ENCODE measurements at places on chromosomes 12 and 14.

- no peak for DNase-seq
Observed at GRCh38 chr14:25090256-25090655, 40.3 kb upstream of the STXBP6 start.

DNA sequence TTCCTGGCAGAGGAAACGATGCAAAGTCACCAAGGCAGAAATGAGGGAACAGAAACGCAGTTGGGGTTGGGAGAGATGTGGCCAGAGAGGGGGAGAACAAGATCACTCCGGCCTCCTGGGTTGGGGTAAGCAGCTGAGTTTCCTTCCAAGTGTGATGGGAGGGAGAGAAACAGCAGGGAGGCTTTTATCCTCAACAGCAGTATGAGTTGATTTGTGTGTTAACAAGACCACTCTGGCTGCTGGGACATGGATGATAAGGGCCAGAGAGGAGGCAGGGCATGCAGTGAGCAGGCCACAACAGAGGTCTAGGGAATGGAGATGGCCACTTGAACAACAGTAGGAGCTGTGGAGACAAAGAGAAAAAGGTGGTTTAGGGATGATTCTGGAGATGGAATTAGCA is 66.8 kb downstream of the GLRX5 start:
- no peak for DNase-seq

GRCh38 chr14:89041257-89041582 is 216.8 kb downstream of the TTC8 start:
- DNase-seq = no peak

DNA sequence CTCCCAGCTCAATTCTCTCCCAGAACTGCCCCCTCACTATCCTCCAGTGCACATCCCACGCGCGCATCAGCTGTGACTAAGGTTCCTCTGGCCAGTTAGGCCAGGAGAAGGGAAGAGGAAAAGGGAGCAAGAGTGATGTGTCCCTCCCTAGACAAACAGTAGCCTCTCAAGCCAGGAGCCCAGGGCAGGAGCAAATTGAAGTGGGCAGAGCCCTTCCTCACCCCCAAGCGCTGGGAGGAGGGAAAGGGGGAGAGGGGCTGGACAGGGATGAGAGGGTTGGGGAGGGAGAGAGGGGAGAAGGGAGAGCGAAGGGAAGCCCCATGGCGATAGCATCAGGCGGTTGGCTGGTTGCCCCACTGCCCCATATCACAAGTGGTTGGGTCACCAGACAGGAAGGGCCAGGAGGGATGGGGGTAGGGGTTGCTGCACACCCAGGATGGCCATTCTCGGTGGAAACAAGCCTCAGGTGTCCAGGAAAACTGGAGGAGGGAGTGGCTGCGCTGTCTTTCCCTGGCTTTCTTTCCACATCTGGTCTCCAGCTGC is 1.1 kb downstream of the CD63 start:
- no peak for DNase-seq

DNA sequence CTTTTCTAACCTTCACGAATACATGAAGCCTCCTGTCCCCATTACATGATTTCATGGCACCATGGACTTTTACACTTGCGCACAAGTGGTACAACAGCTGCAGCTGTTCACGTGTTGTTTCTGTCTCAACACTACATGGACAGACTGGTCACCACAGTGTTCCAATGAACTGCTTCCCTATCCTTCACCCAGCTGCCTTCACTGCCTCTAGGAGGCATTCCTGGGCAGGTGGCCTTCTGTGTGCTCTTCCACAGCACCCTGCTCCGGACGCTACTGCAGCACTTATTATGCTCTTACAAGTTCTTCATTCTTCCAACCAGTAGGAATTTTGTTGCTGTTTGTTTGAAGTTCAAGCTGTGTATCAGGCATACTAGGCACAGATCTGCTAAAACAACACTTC is 1.5 kb downstream of the MTERF2 start:
- DNase-seq = no peak

DNA sequence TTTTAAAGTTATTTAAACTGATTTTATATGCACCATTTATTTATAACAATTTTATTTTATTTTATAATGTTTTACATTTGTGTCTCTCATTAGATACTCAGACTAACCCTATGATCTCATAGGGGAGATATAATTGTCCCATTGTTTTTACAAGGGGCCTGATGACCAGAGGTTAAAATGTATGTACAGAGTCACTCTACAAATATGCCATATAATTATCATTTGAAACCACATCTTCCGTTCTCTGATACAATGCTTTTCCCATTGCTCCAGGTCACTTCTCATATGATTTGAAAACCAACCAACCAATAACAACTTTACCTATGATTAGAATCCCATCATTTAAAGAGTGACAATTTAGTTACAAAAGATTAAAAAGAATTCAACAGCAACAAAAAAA is 137.8 kb downstream of the GPHN start:
- DNase-seq = no peak

DNA sequence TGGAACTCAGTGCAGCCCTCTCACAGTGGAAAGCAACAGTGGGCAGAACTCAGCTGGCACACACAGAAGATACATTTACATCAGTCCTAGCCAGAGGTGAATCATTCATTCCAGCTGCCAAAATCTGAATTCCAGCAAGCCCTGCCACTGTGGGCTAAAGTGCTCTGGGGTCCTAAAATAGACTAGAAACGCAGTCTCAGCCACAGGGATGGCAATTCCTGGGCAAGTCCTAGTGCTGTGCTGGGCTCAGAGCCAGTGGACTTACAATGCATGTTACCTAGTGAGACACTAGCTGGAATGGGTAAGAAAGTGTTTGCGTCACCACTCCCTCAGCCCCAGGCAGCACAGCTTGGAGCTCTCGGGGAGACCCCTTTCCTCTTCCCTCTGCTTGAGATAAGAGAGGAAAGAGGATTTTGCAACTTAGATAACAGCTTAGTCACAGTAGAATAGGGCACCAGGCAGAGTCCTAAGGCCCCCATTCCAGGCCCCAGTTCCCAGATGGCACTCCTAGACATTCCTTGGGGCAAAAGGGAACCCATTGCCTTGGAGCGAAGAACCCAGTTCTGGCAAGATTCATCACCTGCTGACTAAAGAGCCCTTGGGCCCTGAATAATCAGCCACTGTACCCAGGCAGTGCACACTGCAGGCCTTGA is 592.9 kb downstream of the FSCB start:
- no peak for DNase-seq

GRCh38 chr14:56797003-56797568 is 13.2 kb downstream of the OTX2 start:
- no peak for DNase-seq

DNA sequence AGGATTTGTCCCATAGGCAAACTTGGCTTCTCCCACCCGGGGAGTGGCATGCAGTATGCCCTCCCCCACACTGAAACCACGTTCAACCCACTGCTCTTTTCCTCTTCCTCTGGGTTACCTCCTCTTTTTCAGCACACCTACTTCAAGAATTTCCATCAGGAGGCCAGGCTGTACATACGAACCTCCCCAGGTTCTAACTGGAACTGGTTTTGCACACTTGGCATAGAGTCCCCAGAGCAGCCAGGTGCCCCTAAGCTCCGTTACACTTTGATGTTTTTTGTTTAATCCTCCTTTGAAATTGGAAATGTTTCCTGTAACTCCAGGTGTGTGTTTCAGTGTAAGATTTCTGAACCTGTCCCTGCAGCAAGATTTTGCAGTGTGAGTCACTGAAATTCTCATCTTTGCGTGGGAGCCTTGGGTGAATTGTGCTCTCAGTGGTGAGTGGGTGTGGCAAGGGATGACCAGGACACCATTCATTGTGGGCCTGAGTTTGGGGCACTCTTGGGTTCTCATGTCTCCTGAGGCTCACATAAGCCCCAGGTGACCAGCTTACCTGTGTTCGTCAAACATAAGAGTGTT is 18.2 kb downstream of the CD9 start:
- no peak for DNase-seq

GRCh38 chr12:1528791-1529190 is 65.6 kb downstream of the FBXL14 start:
- DNase-seq = no peak

DNA sequence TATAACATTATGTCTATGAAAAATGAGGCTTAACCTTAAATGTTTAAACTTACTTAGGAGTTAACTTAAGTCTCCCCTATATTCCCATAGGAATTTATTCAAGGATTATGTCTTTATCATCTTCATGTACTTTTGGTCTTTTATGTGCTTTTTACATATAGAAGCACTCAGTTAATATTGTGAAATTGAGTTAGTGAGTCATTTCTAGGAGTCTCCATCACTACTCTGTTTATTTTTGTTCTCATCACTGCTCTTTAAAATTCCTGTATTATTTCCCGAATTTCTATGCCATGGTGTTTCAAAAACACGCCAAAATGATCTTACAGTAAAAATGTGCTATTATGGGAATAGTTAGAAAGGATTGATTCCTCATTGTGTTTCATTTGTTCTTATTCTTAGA is 31.6 kb downstream of the TBC1D15 start:
- DNase-seq = no peak

GRCh38 chr12:9646794-9647781 is 22.4 kb upstream of the CLEC2D start:
- DNase-seq = no peak

DNA sequence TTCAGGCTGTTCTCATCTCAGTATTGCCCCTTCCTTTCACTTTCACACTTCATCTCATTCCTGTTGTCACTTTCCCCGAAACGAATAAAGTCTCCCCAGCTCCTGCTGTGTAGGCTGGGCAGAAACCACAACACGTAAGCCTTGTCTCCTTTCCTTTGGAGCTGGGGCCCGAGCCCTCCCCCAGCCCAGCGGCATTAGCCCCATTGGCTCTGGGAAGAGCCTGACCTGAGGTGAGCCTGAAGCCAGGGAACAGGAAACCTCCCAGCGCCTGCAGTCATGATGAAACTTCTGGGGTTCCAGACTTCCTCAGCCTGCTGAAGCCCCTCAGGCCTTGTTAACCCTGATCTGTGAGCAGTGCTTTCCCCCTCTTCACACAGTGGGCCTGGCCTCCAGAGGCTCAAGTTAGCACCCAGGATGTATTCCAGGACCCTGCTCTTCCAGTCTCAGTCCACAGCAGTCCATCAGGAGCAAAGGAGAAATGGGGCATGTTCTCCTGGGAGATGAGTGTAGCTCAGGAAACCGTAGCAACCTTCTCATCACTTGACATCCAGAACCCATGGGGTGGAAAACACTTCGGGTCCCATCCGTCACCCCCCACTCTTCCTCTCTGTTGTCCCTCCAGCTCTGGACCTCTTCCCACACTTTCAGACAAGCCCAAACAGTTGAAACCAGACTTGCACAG is 21.8 kb downstream of the VASH1 start:
- no peak for DNase-seq

DNA sequence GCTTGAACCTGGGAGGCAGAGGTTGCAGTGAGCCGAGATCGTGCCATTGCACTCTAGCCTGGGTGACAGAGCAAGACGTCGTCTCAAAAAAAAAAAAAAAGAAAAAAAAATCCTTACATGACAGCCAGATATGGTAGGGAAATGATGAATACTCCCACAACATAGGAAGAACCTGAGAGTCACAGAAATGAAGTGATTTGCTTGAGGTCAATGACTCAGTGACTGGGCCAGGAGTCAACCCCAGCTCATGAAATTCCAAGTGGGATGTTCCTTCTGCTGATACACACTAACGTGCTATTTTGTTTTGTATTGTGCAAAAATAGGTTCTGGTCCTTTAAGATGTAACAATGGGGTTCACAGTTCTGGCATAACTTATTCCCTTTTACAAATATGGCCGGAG is 9.0 kb downstream of the RHOF start:
- DNase-seq = no peak

GRCh38 chr12:51377099-51377984 is 13.9 kb downstream of the GALNT6 start:
- no peak for DNase-seq

GRCh38 chr14:97107080-97107479 is 309.9 kb downstream of the VRK1 start:
- DNase-seq = no peak

DNA sequence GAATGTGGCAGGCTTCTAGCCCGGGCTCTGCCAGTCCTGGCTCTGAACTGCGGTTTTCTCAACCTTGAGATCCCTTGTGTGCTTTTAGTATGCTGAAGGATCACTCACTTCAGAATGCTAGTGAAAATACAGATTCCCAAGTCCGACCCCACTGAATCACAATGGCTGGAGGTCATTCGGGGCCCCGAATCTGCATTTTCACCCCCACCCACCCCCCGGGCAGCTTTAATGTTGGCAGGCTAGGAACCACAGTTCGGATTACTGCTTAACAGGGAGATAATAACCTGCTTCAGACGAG is 573 bp upstream of the SUSD6 start:
- no peak for DNase-seq

- no peak for DNase-seq
Observed at GRCh38 chr12:32146074-32146873, 39.6 kb downstream of the BICD1 start.

- no peak for DNase-seq
Observed at GRCh38 chr12:108826807-108827721, 30.3 kb downstream of the SSH1 start.

DNA sequence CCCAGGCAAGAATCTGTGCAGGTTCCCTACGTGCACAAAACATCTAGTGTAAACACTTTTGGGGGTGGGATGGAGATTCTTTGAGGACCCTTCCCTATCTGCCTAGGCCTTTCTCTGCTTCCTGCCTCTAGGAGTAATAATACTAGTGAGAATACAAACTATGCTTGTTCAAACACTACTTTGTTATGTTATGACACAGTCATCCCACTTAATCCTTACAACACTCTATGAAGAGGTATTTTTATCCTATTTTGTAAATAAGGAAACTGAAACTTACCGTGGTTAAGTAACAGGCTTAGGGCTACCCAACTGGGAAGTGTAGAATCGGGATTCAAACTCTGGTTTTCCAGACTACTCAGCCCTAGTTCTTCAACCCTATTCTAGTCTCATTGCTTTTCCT is 96.5 kb downstream of the KCNA5 start:
- no peak for DNase-seq

GRCh38 chr14:57486767-57487379 is 6.8 kb downstream of the CCDC198 start:
- DNase-seq = no peak

DNA sequence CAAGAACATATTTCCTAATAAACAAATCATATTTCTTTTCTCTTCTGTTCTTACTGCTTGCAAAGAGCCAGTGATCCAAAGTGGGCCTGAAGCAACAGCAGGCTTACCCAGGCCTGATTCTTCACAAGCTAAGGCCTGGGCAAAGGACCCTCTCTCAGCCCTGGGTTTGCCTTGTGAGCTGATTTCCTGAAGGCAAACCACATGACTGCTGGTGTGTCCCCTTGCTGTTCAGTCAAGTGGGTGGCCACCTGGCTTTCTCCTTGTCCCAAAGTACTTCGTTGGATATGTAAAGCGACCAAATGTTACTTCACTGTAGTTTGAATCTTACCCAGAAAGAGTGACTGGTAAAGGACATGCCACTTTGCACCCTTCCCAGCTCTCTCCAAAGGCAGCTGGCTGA is 392.9 kb downstream of the ZFP36L1 start:
- DNase-seq = no peak

- no peak for DNase-seq
Observed at GRCh38 chr12:4506870-4507269, 31.8 kb upstream of the RAD51AP1 start.

- no peak for DNase-seq
Observed at GRCh38 chr12:48351022-48351708, 446 bp upstream of the ZNF641 start.

DNA sequence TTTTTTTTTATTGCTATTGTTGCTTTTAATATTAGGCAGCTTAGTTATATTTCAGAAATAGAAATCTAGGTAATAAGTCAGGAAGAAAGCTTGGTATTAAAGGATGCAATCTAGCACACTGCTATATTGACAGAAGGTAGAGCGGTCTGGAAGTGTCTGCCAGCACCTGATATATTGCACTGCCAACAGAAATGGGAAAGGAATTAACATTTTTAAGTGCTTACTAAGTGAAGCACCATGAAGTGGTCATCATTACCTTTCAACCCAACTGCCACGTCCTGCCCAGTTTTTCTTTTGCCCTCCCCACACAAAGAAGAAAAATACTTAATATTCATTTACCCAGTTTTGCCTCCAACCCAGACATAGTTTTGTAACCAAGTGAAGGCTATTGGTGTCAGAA is 163.5 kb downstream of the KITLG start:
- DNase-seq = no peak
